ENCODE measurements at places on chromosomes 4 and X.

DNA sequence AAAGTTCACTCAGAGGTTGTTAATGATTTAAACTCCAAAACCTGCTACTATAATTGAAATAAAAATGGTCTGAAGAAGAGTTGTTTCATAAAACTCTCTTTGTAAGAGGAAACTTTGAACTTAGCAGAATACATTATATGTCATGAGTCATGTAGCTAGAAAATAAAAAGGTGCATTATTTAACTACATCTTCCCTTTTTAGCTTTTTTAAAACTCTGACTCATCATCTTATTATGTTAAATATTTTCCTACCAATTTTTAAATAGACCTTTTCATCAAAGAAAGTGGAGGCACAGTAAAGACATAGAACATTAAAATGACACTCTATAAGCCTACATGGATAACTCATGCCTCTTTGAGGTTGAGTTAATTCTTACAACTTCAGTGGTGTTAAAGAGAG is 1.2 kb upstream of the ZNF827 start:
- no peak overlapping the region for H3K27ac ChIP-seq
- no peaks in the 10 kb centered on the region for H3K36me3 ChIP-seq
- no peaks in the 10 kb centered on the region for H3K4me1 ChIP-seq

GRCh38 chr4:73761856-73762255 is 21.5 kb downstream of the CXCL8 start:
- no peaks in the 10 kb centered on the region for H3K36me3 ChIP-seq
- no peaks in the 10 kb centered on the region for H3K27me3 ChIP-seq
- no peak overlapping the region for H3K4me3 ChIP-seq
- H3K4me1 ChIP-seq: no peaks in the 10 kb centered on the region

DNA sequence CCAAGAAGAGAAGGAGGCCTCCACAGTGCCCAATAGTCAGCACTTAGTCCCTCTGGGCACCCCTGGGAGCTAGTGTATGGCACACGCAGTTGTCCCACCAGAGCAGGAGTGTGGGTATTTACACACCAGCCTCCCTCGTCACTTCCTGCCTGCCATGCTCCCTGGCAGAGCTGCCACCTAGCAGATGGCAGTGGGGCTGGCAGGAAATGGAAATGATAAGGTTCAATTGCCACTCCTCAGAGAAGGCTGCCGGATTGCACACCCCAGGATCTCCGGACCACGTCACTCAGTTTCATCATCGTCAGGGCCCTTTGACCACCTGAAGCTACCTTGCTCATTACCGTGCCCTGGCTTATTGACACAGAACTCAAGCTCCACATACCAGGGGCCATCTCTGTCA is 173.3 kb upstream of the PSAPL1 start:
- H3K27ac ChIP-seq: no peak overlapping the region
- no peaks in the 10 kb centered on the region for H3K36me3 ChIP-seq
- DNase-seq: no peak
- no peak overlapping the region for H3K4me3 ChIP-seq
- H3K27me3 ChIP-seq: no peaks in the 10 kb centered on the region

GRCh38 chr4:147480891-147481576 is at the start of gene EDNRA:
Gene EDNRA, plus strand, starts transcription at chr4:147481097. Its CDS starts 4,585 bp downstream, at chr4:147485682.
- no peaks in the 10 kb centered on the region for H3K36me3 ChIP-seq
- DNase-seq: peak; percentile 73
- H3K4me3 ChIP-seq: peak within 1 kb of the TSS; percentile 56
- H3K4me1 ChIP-seq: peaks cover 44% of the 10 kb centered on the region
- H3K27ac ChIP-seq: peak within 1 kb of the TSS; percentile 79
- no peaks in the 10 kb centered on the region for H3K27me3 ChIP-seq

GRCh38 chrX:12379671-12380070 is 241.4 kb downstream of the FRMPD4 start:
- no peak overlapping the region for H3K27ac ChIP-seq
- H3K4me3 ChIP-seq: no peak overlapping the region
- H3K27me3 ChIP-seq: no peaks in the 10 kb centered on the region
- H3K4me1 ChIP-seq: no peaks in the 10 kb centered on the region
- no peaks in the 10 kb centered on the region for H3K36me3 ChIP-seq

DNA sequence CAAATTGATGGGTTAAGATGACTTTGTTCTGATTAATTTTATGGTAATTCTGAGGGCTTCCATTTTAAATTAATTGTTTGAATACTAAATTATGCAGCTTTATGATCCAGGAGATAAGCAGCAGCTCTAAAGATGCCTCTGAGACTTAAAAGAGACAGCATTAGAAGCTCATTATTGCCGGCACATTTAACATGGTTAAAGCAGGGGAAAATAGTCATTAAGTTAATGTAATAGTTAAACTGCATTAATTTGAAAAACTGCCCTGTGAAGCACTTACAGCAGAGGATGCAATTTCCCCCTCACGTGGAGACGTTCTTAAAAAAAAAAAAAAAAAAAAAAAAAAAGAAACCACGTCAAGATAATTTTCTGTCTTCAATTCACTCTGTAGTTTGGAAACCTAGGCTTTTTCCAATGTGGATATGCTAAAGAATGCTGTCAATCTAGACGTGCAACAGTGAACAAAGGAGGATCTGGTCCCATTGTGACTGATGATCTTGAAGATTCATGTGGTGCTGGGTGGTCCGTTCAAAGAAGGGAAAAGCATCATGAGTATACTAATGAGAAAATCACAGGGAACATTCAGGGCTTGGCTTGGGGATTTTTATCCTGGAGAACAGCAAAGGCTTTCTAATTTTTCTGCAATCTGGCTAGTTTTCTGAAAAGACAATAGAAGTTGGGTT is 440.6 kb upstream of the HS3ST1 start:
- H3K36me3 ChIP-seq: no peaks in the 10 kb centered on the region
- no peaks in the 10 kb centered on the region for H3K4me1 ChIP-seq

GRCh38 chr4:146835096-146835495 is 110.6 kb downstream of the TTC29 start:
- H3K4me1 ChIP-seq: no peaks in the 10 kb centered on the region
- no peaks in the 10 kb centered on the region for H3K36me3 ChIP-seq
- no peak overlapping the region for H3K27ac ChIP-seq

- no peak overlapping the region for H3K27ac ChIP-seq
- no peaks in the 10 kb centered on the region for H3K4me1 ChIP-seq
- H3K36me3 ChIP-seq: no peaks in the 10 kb centered on the region
Observed at GRCh38 chr4:182019148-182019652, 224.0 kb upstream of the TENM3 start.

- no peak overlapping the region for H3K4me3 ChIP-seq
- no peaks in the 10 kb centered on the region for H3K36me3 ChIP-seq
- H3K27ac ChIP-seq: no peak overlapping the region
- H3K4me1 ChIP-seq: no peaks in the 10 kb centered on the region
Observed at GRCh38 chr4:3470244-3471097, 7.4 kb downstream of the DOK7 start.

- no peak for DNase-seq
- H3K36me3 ChIP-seq: peaks cover 54% of the 10 kb centered on the region
- H3K4me3 ChIP-seq: no peak overlapping the region
- H3K27ac ChIP-seq: no peak overlapping the region
- no peaks in the 10 kb centered on the region for H3K4me1 ChIP-seq
- H3K27me3 ChIP-seq: no peaks in the 10 kb centered on the region
Observed at GRCh38 chrX:153588021-153588781, 10.7 kb downstream of the CCNQ start.

- DNase-seq: no peak
- no peak overlapping the region for H3K4me3 ChIP-seq
Observed at GRCh38 chr4:86367577-86367976, 7.7 kb upstream of the MAPK10 start.

GRCh38 chr4:26899991-26900390 is 39.4 kb downstream of the STIM2 start:
- no peak for DNase-seq
- no peak overlapping the region for H3K27ac ChIP-seq
- H3K4me1 ChIP-seq: no peaks in the 10 kb centered on the region

- H3K4me3 ChIP-seq: peak within 1 kb of the TSS; percentile 56
- no peak within 1 kb of the TSS for H3K27ac ChIP-seq
- DNase-seq: no peak
- H3K36me3 ChIP-seq: no peaks in the 10 kb centered on the region
- H3K4me1 ChIP-seq: no peaks in the 10 kb centered on the region
Observed at GRCh38 chr4:13543839-13544605, at the start of gene NKX3-2. Gene NKX3-2, minus strand, starts transcription at chr4:13544508. Its CDS starts 94 bp downstream, at chr4:13544414.

DNA sequence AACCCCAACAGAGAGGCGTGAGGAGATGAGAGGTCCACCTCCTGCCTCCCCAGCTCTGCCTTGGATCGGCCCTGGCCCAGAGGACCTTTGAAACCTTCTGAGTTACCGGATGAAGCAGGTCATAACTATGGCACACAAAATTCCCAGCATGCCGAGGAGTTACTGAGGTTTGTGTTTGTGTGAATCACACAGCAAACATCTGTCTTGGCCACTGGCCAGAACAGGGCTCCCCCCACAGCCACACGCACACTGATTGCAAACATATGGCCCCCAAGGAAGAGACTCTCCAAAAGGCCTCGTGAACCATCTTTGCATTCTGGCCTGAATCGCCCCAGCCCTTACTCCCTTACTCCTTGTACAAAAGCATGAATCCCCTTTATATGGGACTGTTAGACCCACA is 18.9 kb downstream of the RPS4X start:
- no peaks in the 10 kb centered on the region for H3K4me1 ChIP-seq
- DNase-seq: no peak

GRCh38 chr4:38791010-38791409 is 8.2 kb upstream of the TLR10 start:
- H3K27ac ChIP-seq: no peak overlapping the region
- no peak overlapping the region for H3K4me3 ChIP-seq
- no peaks in the 10 kb centered on the region for H3K4me1 ChIP-seq
- no peaks in the 10 kb centered on the region for H3K36me3 ChIP-seq

DNA sequence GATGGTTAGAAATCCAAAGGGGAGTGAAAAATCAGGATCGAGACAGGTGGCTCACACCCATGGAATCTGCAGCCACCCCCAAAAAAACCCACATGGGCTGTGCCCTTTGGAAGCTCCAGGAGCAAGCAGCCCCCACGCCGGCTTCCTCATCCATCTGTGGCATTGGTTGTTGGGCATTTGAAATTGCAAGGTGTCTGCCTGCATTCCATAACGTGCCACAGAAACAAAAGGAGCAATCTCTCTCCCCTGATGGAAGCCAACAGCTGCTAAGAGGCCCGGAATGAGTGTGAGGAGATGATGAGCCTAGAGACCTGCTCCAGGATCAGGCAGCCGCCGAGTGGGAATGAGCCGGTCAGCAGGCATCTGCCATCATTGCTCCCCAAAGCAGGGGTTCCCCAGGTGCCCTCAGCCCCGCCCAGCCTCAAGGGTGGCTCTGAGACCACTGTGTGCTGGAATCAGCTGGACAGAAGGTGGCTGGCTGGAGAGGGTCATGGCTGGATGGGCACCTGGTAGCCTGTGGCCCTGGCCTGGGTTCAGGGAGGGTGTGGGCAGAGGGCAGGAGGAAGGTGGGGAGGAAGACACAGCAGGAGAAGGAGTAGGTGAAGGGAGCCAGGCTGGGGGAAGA is 113.2 kb downstream of the CRLF2 start:
- H3K27me3 ChIP-seq: no peaks in the 10 kb centered on the region
- no peak overlapping the region for H3K4me3 ChIP-seq
- DNase-seq: no peak

- no peak for DNase-seq
- no peak overlapping the region for H3K4me3 ChIP-seq
- H3K27ac ChIP-seq: no peak overlapping the region
Observed at GRCh38 chr4:185257086-185257485, 47.7 kb downstream of the SNX25 start.

DNA sequence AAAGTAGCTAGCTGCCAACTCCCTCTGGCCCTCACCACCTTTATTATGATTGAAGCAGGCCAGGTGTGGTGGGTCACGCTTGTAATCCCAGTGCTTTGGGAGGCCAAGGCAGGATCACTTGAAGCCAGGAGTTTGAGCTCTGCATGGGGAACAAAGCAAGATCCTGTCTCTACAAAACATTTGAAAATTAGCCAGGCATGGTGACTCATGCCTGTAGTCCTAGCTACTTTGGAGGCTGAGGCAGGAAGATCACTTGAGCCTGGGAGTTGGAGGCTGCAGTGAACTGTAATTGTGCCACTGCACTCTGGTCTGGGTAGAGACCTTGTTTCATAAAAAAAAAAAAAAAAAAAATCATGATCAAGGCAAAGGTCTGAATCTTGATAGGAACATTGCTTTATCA is 467.0 kb upstream of the DIPK2B start:
- H3K4me1 ChIP-seq: no peaks in the 10 kb centered on the region
- H3K4me3 ChIP-seq: no peak overlapping the region
- no peak for DNase-seq

DNA sequence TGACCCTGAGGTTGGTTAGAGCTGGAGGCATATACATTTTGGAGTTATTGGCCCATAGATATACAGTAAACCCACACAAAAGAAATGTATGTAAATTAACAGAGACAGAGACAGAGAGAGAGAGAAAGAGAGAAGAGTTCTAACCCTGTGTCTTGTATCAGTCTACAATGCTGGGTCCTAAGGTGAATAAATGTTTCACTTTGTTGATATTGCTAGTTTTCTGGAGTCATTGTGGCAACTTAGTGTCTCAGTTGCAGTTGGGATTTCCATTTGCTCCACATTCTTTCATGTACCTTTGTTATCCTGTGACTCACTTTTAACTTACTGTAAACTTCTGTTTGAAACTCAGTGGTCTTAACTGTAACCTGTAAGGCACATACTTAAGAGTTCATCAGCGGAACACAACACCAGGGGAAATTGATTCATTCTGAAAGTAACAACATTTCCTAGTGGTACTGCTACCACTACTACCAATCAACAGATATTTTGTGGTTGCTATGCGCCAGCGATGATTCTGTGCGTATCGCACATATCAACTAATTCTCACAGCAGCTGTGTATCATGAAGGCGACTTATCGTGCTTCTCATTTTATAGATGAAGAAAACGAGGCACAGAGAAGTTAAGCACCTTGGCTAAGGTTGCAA is 38.5 kb upstream of the ETDA start:
- no peak overlapping the region for H3K27ac ChIP-seq
- H3K4me1 ChIP-seq: no peaks in the 10 kb centered on the region
- DNase-seq: no peak
- H3K36me3 ChIP-seq: no peaks in the 10 kb centered on the region

- H3K4me1 ChIP-seq: peaks cover 40% of the 10 kb centered on the region
- H3K4me3 ChIP-seq: no peak overlapping the region
- H3K36me3 ChIP-seq: no peaks in the 10 kb centered on the region
- H3K27me3 ChIP-seq: no peaks in the 10 kb centered on the region
Observed at GRCh38 chr4:94407846-94408245, 43.9 kb upstream of the PDLIM5 start.

- H3K27me3 ChIP-seq: no peaks in the 10 kb centered on the region
- no peak overlapping the region for H3K27ac ChIP-seq
- no peaks in the 10 kb centered on the region for H3K4me1 ChIP-seq
- H3K36me3 ChIP-seq: no peaks in the 10 kb centered on the region
- no peak overlapping the region for H3K4me3 ChIP-seq
Observed at GRCh38 chr4:4564522-4564921, 22.7 kb upstream of the STX18 start.

- H3K4me3 ChIP-seq: no peak overlapping the region
- H3K36me3 ChIP-seq: peaks cover 6% of the 10 kb centered on the region
Observed at GRCh38 chr4:151744614-151745013, 16.2 kb downstream of the GATB start.

- peak overlapping the region; percentile 93 for H3K27ac ChIP-seq
- H3K36me3 ChIP-seq: no peaks in the 10 kb centered on the region
- H3K4me1 ChIP-seq: peaks cover 22% of the 10 kb centered on the region
- H3K4me3 ChIP-seq: peak overlapping the region; percentile 84
- H3K27me3 ChIP-seq: no peaks in the 10 kb centered on the region
Observed at GRCh38 chr4:145482209-145483037, 770 bp downstream of the SMAD1 start.

- no peaks in the 10 kb centered on the region for H3K27me3 ChIP-seq
- no peak for DNase-seq
- no peaks in the 10 kb centered on the region for H3K4me1 ChIP-seq
- H3K36me3 ChIP-seq: peaks cover 5% of the 10 kb centered on the region
- H3K4me3 ChIP-seq: no peak overlapping the region
- no peak overlapping the region for H3K27ac ChIP-seq
Observed at GRCh38 chr4:102527695-102528283, 26.6 kb downstream of the NFKB1 start.

Measured in tibial artery (tissue), 4 donors.